Activated CD8-positive, alpha-beta memory T cell treated with anti-CD3 and anti-CD28 coated beads for 1 hour (primary cell): ENCODE measurements at places on chromosomes 16 and 17.
A peak's percentile ranks its signal among the peaks of the same experiment; 100 is the strongest.

GRCh38 chr16:3968551-3968950, 88.0 kb upstream of the CREBBP start:
- DNase-seq = no peak

DNA sequence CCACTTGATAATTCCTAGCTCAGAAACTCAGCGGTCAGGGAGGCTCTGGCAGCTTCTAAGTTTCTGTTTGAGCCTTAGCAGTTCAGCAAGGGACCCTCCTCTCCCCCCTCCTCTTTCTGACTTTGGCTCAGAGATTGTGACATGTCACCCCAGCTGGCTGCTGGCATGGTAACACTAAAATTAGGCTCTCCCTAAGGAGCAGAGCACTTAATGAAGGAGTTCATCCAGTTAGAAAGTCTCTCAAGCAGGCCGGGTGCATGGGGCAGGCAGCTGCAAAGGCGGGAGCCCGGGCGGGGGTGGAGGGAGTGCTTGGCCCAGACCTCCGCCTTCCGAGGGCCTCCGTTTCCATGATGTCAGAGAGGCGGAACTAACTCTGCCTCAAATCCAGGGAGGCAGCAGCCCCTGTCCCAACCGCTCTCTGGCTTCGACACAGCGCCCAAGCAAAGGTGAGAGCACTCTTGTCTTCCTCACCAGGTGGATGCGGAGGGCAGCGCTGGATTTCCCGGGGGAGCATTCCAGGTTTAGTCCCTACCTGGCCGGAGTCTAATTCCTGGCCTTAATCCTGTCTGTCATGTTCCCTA, 128.0 kb upstream of the PLCG2 start:
- DNase-seq = no peak

GRCh38 chr17:17216776-17217175, 10.6 kb upstream of the PLD6 start:
- no peak for DNase-seq

- no peak for DNase-seq
These were observed 95.7 kb upstream of the DNAH17 start for GRCh38 chr17:78672871-78673371.

DNA sequence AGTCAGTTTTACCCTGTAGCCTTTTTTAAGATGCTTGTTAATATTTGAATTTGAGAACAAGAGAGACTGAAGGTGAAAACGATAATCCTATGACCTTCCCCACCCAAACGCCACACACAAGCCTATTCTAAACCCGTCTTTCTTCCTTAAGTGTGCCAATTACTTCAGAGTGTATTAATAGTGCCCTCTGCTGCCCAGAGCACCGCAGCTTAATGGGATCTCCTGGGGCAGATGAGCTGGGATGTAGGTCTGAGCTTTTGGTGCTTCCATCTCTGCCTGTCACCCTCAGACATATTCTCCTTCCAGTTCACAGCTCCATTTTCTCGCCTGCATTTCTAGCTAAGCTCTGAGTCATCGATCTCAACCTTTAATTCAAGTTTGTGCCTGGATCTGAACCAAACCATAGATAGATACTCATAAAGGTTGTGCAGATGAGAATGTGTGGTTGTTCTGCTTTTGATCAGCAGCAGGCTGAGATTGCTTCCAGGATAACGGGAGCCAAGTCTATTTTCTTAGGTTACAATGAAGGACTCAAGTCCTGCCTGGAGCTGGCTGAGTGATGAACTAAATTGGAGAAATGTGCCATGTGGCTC, 46.4 kb upstream of the CDH13 start:
- no peak for DNase-seq

DNA sequence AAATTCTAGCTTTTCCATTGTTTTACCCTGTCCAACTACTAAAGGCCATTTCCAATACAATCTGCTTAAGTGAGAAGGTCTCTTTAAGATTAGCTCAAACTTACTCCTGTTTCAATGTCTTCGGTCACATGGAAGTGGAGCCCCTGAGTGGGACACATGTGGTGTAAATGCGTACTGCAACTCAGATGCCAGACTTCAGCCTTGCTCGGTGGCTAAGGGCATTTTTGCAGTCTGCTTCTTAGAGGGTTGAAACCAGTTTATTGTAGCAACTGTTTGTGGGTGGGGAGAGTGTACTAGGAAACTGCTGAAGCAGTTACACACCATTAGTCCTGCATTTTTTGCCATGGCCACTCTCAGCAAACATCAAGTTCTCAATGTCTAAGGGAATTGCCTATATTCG, 140.6 kb downstream of the PARN start:
- DNase-seq = no peak

DNA sequence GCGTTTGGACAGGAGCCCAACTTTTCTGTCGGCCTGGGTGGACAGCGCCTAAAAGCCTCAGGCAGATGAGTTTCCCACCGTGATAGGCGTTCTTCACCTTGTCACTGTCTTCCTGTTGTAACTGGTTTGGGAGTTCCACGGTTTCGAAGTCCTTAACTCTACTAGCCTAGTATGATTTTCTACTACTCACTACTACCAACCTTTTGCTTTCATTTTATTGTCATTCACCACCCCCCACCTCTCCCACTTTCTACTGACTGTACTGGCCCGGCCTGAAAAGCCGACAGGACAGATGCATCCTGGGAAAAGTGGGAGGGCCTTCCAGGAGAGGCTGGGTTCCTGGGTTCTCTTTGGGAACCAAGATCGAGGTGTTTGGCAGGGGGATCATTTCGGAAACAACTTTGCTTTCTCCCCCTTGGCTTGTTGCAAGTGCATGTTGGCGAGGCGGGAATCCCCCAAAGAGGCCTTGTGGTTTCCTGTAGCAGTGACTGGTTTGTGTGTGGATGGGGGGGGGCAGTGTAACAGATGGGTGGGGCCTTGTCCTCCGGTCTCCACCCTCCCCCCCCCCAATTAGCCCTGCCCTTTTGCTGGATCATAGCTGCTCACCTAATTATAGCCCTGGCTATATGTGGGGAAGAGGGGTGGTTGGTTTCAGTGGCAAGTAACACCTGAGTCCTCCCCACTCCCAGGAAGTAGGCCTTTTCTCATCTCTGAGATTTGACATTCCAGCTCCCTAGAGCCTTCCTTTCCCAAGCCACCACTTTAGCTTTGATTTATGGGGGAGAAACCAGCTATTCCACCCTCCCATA, 1.4 kb downstream of the EIF5A start:
- peak; percentile 69 for DNase-seq

DNA sequence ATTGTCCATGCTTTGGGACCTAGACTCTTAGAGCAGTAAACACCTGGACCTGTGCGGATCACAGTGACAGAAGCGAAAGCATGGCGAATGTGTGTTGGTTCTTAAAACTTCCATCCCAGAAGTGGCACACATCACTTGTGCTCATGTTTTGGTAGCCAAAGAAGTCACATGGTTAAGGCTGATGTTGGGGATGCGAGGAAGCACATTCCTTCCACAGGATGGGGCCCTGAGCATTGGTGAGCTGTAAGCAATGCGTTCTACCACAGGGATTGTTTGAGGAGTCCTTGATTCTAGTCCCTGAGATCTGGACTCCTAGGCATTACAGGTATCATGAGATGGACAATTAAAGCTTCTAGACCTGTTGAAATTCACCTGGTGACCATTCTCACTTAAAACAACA, 375.9 kb downstream of the UTP18 start:
- no peak for DNase-seq

DNA sequence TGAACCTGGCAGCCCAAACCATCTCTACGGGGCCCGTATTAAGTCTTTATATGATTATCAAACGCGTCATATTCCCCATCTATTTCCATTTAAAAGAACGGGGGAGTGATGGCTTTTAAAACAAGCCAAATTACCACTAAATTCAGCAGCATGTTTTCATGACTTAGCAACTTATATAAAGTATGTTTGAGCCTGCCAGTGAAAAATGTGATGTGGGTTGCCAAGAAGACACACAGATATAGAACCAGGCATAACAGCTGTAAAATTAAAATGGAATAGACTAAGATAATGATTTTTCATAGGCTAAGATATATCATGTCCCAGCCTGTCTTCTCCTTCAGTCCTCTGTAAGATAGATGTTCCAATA, 44.8 kb upstream of the HSBP1 start:
- DNase-seq = no peak

GRCh38 chr17:6853764-6854442, 22.4 kb upstream of the TEKT1 start:
- DNase-seq = no peak

DNA sequence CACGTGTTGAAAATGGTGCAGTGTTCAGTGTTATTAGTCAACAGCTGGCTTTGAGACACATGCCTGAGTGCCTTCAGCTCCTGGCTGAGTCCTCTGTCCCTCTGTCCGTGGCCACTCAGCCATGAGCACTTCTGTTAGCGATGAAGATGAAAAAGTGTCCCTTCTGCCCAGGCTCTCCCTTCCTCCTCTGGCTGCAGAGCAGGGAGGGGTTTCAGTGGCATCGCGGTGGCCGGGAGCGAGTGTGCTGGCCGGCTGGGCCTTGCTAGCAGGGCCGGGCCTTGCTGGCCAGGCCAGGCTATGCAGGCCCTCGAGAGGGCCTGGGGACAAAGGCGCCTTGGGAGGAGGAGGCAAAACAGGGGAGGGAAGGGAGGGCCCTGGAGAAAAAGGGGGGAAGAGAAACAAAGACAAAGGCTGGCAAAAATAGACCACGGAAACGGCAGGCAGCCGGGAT, 47.7 kb downstream of the CMIP start:
- no peak for DNase-seq

GRCh38 chr17:66953630-66954020, 10.9 kb upstream of the CACNG4 start:
- DNase-seq = no peak

DNA sequence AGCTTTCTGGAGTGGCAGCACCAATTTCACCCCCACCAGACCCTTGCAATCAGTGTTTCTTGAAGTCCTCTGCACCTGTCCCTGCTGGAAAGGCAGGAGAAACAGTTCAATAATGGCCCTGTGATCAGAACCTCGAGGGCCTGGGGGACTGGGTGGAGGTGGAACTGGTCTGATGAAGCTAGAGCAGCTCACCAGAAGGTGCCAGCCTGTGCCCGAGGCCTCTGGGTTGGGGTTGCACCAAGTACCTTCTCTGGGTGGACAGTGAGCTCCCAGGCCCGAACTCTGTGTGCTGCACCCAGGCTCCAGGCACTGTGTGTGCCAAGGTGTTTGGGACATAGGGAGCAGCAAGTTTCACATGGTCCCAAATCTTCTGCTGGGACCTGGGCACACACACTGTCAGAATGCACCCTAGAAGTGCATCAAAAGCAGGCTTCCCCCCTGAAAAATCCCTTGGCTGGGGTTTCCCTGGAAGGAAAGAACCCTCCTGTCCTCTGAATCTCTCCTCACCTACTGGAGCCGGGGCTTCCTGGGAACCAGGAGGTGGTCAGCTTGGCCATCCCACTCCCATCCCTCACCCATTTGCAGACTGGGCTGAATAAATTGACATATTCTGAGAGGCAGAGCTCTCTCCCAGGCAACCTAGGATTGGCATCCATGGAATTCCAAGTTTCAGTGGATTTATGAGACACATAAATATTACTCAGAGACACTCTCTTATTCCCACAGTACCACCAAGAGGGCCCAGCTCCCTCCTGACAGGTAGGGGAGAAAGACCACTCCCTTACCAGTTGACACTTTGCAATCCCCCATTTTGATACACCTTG, 17.4 kb downstream of the CD300LG start:
- no peak for DNase-seq

DNA sequence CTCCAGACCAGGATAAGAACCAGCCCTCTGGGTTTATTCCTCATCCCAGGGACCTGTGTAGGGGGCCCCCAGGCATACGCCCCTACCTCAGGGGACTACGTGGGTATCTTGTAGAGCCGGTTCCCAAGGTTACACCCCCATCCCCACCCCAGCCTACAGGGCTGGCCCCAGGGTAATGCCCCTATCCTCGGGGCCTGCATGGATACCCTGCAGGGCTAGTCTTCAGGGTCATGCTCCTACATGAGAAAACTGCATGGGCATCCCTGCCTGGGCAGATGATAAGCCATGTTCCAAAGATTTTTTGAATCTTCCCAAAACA, 14.2 kb downstream of the HDAC5 start:
- no peak for DNase-seq

DNA sequence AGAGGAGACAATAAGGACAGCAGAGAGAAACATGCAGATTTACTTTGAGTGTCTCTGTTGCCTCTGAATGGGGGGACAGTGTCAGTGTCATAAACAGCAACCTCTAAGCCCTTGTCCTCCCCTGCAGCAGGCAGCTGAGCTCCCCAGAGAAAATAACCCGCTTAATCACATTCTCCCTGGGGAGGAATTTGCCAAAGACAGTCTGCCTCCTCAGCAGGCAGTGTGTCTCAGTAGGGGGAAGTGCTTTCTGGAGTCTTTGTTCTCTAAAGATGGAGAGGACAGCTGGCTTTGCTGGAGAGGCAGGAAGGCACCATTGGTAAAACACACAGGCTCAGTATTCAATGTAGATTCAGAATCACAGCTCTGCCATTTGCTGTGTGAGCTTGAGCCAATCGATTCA, 16.1 kb downstream of the TEKT5 start:
- no peak for DNase-seq

- DNase-seq = peak; percentile 5
These were observed 790 bp downstream of the NCBP3 start for GRCh38 chr17:3845291-3845620.

DNA sequence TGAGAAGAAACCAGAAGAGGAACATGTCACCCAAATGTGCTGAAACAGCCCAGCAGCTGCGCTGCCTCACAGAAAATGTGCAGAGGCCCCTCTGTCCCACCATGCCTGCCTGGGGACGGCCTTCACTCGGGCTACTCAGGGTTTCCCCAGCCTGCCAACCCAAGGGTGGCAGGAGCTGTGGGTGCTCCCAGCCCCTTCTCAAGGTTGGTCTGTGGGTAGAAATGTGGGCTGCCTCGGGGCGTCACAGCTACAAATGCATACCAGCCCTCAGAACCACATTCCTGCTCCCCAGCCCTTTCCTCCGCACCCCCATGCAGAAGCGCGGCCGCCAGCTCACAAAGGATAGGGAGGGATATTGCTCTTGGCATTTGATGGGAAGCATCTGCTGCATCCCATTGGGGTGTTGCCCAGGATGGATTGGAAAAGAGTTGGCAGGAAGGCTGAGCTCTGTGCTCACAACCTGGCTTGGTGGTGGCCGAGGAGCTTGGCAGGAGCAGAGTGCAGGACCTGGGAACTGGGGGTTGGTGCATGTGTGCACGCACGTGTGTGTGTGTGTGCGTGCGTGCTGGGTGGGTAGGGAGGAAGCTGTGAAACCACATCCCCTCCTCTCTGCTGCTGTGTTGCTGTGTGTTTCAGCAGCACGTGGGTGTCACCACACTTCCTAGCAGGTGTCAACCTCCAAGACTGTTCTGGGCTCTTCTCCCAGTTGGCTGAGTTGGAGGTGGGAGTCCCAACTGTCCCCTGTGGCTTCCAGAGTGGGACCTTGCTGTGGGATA, 304.4 kb downstream of the SEC14L1 start:
- DNase-seq = peak; percentile 59

DNA sequence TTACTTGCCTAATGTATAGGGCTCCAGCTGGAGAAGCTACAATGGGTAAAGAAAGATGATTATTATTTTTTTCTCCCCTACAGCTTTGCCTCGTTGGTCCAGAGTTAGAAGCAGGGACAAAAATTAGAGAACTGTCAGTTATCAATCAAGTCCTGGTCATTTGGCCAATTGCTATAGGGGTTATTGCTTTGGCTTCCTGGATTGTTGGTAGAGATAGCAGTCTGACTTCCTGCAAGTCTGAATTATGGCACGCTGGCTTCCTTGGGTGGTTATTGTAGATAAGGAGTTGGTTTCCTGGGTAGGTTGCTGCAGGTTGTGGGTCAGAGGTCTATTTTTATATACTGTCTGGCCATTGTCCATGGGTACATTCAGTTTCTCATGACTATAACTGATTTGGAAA, 84.7 kb upstream of the ELAC2 start:
- no peak for DNase-seq

- DNase-seq = no peak
These were observed 591.4 kb upstream of the CDH11 start for GRCh38 chr16:65713181-65713808.
